ENCODE measurements at places on chromosomes 1 and 21.

- peak; percentile 7 for DNase-seq
Measured at GRCh38 chr1:38508232-38508631, 351.3 kb downstream of the RRAGC start.

DNA sequence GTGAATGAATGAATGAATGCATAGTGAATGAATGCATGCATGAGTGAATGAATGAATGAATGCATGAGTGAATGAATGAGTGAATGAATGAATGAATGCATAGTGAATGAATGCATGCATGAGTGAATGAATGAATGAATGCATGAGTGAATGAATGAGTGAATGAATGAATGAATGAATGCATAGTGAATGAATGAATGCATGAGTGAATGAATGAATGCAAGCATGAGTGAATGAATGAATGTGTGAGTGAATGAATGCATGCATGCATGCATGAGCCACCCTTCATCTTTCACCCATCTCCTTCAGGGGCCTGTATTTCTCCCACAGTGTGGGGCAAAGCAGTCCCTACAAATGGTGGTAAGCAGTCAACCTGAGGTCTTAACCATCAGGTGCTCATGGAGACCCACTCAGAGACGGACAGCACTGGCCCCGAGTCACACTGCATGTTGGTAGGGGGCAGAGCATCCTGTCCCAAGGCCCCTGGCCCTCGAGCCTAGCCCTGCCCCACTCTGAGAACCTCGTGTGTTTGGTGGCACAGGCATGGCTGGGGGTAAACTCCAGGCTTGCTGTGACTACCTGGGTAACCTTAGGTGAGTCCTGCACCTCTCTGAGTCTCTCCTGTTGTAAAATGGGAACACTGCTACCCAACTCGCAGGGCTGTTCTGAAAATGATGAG is 28.0 kb upstream of the PAX7 start:
- DNase-seq: no peak

- DNase-seq: no peak
Measured at GRCh38 chr1:97816927-97817326, 103.9 kb downstream of the DPYD start.

GRCh38 chr1:55214934-55215193 is 300 bp downstream of the USP24 start:
- DNase-seq: peak; percentile 77

- DNase-seq: no peak
Measured at GRCh38 chr1:200337410-200337809, 72.4 kb downstream of the ZNF281 start.

DNA sequence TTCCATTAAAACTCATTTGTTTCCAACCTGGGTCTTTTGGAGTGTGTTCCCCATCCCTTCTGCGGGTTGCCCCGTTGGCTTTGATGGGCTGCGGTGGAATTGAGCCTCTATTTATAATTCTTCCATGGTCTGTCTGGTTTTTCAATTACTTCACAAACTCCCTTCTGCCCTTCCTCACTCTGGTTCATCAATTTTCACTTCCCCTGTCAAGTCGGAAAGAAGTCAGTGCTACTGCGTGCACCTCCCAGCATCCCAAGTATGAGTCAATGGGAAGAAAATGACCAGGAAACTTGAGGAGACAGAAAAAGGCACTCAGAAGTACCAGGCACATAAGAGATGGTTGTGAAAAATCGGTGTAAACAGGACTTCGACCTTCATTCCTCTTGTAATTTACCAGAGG is 126.2 kb downstream of the KAZN start:
- no peak for DNase-seq

All from NCI-H1417 (cell line).